Amniotic epithelial cell (primary cell): ENCODE measurements at places on chromosomes 6 and 20.

GRCh38 chr6:168649209-168649608, 208.2 kb downstream of the SMOC2 start:
- DNase-seq: no peak

- DNase-seq: peak; percentile 78
Observed at GRCh38 chr20:10242166-10242565, 23.5 kb downstream of the SNAP25 start.

GRCh38 chr6:41021832-41022231, 17.2 kb downstream of the UNC5CL start:
- peak; percentile 38 for DNase-seq

- DNase-seq: peak; percentile 94
Observed at GRCh38 chr20:33554914-33555420, 65.1 kb downstream of the CBFA2T2 start.

DNA sequence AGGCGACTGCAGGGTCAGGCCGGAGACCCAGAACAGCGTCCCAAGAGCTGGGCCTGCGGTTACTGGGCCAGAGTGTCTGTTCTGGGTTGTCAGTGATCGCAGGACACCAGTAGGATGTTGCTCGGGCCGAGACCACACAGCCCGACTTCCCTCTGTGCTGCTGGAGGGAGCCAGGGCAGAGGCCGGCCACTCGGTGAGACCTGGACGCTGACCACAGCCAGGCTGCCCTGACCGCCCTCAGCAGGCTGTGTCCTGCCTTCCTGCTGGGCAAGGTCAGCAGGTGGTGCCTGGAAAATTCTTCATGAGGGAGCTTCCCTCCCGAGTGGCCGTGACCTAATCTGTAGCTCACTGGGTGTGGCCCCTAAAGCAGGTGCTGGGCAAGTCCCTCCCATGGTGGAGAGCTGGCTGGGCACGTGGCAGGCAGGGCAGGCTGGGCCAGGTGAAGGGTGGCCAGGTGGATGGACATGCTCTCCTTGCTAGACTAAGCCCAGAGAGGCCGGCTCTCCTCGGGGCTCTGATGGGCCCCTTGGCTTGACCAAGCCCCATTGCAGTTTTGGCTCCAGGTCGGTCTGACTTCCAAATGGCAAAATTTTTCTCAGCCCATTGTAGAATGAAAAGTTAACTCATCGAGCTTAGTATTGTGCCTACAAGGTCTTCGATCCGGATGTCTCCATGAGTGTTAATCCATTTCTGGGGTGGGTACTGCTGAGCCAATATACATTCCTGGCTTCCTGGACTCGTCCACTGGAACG, 1.9 kb downstream of the SLCO4A1 start:
- DNase-seq: no peak

DNA sequence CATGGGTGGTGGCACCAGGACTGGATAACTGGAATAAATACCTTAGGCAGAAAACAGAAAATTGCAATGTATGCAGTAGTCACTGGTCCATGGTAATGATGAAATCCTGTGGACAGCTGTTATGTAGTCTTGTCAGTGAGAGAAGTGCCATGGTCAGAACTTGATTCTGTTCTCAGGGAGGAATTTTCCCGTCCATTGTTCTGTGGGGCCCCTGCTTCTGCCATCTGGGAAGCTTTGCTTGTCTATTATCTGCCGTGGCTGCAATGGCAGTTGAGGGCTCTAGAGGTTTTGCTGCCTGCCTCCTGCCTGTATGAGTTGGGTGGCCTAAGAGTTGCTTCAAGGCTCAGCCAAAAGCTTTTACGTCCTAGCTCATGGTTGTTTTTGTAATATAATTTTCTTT, 126.8 kb upstream of the SLC35B3 start:
- DNase-seq: no peak

- peak; percentile 90 for DNase-seq
Observed at GRCh38 chr6:34284563-34285447, 36.0 kb upstream of the SMIM29 start.

DNA sequence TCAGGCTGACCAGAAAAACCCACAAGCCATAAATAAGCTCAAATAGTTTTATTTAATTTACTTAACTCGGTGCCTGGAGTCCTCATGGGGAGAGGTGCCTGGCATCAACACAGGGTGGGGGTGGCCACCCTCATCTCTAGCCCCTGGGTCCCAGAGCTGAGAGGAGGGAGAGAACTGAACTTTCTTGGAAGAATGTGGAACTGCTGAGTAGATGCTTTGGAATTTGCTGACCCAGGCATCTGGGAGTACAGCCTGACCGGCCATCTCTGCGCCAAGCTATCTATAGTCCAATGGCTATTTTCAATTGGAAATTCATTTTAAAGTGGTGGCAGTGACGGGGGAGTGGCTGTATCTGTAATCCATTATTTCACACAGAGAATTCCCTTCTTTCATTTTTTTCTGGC, 104.8 kb downstream of the CDH26 start:
- DNase-seq: peak; percentile 11
